Aorta (tissue), 5 donors: ENCODE measurements at places on chromosomes 6 and 20.

DNA sequence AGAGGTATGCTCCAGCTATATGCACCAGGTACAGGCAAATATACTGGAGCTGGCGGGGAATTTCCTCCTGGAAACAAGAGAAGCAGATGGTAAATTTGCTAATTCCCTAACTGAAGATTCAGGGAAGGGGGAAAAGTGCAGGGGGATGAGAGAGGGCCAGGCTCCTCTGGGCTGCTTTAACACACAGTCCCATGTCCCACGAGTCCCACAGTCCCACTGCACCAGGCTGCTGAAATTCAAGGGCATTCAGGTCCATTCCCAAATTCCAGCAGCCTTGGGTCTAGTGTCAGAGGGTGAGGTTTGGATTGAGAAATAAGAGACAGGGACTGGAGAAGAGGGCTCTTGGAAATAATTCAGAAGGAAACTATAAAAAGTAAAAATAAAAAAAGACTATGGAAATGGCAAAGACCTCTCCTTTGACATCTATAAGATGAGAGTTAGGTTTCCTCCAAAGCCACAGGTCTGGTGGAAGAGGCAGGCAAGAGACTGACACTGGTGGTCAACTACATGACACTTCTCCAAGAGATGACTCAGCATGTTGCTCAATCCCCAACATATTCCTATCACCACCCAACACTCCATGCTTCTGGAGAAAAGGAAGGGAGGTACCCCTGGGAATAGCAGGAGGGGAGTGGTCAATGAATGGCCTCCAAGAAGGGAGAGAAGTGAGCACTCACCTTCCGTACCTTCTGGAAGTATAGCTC is 69.2 kb downstream of the TRAM2 start:
- DNase-seq: no peak

- no peak for DNase-seq
Observed at GRCh38 chr6:143698759-143699429, 21.1 kb downstream of the PHACTR2 start.

DNA sequence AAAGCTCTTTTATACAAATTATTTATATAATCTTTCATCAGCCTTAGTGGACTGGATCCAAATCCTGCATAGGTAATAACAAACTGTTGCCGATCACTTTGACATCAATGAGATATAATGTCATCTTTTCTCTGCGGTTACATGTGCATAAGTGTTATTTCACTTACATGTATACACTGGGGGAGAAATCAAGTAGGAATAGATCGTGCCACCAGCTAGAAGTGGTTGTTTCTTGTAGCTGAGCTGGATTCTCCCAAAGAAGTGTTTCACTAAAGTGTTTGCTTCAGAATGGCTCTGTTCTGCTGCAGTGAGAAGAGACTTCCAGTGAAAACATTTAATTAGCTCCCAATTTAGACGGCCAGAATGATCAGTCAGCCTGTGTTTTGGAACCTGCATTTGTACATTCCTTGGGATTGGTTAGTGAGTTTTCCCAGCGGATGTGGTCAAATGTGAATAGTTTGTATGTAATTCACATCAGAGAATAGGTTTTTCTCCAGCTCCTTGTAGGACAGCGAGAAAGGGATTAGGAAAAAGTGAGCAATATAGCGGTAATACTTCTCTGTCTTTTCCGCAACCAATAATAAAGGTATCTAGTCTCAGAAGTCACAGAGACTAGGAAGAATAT is 163.1 kb upstream of the CCN2 start:
- no peak for DNase-seq

DNA sequence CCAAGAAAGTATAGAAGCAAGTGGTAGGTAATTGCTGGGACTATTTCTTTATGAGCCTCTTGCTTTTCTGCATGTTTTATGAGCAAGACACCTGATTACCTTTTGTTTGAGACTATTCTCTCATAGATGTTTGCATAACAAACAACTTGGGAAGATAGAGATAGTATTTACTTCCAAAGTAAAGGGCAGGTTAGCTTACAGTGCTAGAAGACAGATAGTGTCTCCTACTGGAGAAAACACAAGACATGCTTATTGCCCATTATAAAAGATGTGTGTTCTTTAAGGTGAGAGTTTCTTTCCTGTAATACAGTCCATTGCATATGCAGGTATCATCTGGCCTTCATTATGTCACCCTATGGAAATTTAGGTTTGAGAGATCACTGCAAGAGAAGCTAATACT is 174.2 kb upstream of the FUT9 start:
- no peak for DNase-seq

- DNase-seq: no peak
Observed at GRCh38 chr6:165376100-165376499, 66.7 kb upstream of the C6orf118 start.

DNA sequence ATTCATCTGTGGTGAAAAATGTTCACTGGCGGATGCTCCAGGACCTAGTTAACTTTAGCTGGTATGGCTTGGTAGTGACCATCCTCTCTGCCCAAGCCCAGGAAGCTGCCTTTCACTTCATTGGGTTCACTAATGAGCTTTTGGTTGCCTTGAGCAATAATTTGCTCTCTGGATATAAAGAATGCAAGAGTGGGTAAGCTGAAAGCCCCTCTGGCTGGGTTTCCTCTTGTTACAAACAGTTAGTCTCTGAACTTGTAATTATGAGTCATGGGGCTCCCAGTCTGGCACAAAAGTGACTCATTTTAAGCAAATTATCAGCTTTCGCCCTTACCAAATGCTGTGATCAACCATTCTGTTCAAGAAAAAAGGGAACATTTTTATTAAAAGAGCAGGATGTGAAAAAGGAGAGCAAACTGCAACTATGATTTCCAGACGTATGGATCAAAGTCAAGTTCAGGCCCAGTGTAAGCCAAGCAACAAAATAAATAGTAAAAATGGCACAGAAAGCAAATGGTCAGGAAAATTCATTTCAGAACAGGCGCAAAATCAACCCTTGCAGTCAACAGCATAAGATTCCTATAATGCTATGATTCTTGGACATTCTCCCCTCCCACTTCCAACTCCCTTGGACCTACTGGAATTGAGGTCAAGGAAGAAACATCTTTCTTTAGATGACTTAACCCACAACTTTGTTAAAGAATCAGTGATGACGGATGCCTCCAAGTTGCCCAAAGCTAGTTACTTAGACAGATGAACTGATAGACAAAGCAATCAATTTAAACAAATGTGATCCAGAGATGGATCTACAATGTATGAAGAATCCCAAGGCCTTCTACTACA is 130.0 kb upstream of the KCNK16 start:
- no peak for DNase-seq

DNA sequence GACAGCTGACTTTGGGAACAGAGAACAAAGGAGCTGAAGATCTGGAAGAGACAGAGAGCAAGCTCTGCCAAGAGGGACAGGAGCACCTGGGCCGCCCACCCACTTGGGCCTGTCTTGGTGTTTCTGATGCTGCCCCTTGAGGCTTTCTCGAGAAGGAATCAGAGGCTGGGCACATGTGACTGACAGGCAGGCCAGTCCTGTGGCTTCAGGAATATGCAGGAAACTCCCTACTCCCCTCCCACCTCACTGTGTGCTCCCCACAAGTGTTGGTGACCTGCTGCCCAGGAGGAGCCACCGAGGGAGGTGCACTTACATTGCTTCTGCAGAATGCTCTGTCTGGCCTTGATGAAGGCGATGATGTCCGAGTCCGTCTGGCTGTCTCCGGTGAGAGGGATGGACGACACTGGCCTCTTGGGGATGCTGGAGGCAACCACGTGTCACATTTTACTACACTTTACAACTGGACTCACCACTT is 20.9 kb upstream of the KCNK16 start:
- DNase-seq: no peak

- peak; percentile 82 for DNase-seq
Observed at GRCh38 chr20:3172933-3173609, at the start of gene LZTS3. Gene LZTS3, minus strand, starts transcription at chr20:3173549. Its CDS starts 6,386 bp downstream, at chr20:3167163.

- no peak for DNase-seq
Observed at GRCh38 chr20:47578543-47578942, 76.9 kb downstream of the NCOA3 start.

DNA sequence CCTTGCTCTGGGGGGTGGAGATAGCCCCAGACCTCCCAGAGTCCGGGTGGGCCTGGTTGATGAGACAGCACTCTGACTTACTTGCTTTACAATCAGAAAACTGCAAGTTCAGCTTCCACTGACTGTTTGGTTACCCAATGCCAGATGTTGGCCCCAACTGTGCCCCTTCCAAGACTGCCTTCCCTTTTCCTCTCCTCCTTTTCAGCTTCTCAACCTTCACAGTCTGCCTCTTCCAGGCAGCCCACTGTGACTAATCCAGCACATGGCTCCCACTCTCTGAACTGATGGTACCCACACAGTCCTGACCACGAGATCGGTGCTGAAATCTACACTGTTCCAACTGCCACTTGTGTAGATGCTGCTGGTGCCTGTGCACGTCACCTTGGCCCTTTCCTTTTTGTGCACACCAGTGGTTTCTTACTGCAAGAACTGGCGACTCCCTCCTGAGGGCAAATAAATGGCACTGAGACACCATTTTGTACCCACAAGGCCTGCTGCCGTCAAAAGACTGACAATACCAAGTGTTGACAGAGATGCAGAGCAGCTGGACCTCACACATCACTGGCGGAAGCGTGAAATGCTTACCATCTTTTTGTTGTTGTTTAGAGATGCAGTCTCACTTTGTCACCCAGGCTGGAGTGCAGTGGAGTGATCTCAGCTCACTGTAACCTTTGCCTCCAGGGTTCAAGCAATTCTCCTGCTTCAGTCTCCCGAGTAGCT is 1.8 kb upstream of the ARFGAP1 start:
- no peak for DNase-seq

DNA sequence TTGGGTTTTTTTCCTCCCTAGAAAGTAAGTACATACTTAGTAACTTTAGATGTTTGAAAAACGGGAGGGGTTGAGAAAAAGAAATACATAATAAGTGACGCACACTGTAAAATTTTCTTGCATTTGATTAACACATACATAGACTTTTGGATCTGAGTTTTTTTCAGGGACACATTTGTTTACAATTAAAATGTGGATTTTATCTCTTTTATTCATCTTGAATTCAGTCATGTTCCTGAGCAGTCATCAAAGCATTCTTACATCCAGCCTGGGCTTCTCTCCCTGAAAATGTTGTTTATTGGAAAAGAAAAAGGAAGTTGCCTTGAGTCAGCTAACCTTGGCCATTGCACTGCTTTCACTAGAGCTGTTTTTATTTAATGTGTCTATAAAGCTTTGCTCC is 8.7 kb upstream of the RPP40 start:
- no peak for DNase-seq

DNA sequence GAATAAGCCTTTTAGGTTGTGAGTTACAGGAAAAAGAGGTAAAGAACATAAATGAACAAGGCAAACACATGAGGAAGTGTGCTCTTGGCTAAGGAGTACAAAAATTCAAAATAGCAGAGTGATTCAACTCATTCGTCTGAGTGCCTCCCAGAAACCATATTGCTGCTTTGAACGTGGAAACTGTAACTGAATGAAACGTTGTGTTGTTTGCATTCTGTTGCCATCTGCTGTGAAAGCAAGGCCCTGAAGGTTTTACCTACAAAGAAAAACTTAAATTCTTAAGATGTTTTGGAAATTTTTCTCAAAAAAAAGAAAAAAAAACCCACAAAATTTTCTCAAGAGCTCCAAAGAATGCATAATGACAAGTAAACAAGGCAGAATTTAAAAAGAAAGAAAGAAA is 375.4 kb upstream of the HS3ST5 start:
- no peak for DNase-seq

DNA sequence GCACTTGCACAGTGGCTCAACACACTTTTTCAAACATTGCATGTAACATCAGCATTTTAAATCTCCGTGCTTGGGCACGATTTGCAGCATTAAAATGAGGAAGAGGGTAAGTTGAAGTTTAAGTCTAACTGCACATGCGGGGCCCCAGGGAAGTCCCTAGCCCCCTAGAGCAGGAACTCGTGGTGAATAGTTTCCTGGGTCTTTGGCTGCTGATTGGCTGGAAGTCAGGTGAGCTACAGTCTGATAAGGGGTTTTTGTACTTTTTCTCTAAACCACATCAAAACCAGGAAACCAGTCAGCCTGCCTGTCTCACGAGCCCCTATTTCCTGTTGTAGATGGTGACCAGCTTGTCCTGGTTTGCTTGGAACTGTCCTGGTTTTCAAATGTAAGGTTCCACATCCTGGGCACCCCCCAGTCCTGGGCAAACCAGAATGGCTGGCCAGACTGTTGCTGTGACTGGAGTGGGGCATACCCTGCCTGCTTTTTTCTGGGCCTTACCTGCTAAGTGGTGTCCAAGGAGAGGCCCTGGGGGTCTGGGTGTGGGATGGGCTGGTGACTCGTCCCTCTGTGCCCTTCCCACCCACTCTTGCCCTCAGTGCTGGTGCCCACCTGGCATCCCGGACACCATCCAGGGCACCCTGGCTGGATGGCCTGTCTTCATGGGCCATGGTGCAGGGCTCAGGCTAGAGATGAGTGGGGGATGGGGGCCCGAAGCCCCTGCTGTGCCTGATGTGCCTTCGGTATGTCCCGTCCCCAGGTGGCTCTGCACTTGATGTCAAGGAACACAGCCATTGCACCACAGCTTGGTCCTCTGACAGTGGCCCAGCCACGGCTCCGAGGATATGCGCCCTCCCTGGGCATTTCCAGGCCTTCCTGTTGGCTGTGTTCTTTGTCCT is 31.8 kb downstream of the SUN5 start:
- no peak for DNase-seq

GRCh38 chr6:157058574-157058973 is 264.7 kb downstream of the TMEM242 start:
- no peak for DNase-seq

- DNase-seq: no peak
Observed at GRCh38 chr6:166774770-166775169, 147.7 kb upstream of the RPS6KA2 start.

DNA sequence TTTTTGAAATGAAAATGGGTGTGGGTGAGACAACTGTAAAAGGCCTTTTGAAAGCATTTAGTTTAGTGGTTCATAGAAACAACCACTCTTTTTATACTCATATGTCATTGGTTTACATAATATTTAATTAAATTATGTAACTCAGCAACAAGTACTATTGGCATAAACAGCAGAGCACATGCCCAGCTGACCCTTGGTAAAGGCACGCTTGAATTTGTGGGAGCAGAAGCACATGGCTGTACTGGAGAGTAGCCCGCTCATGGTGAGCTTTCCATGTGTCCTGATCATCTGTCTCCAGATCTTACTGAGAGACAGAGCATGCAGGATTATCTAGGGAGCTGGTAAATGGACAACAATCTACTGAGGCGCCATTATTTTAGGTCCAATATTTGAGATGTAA is 17.1 kb upstream of the KLHL31 start:
- DNase-seq: no peak

GRCh38 chr6:34418367-34418766 is 7.5 kb downstream of the RPS10 start:
- DNase-seq: no peak

- DNase-seq: no peak
Observed at GRCh38 chr6:70208235-70208790, 94.6 kb downstream of the COL9A1 start.

DNA sequence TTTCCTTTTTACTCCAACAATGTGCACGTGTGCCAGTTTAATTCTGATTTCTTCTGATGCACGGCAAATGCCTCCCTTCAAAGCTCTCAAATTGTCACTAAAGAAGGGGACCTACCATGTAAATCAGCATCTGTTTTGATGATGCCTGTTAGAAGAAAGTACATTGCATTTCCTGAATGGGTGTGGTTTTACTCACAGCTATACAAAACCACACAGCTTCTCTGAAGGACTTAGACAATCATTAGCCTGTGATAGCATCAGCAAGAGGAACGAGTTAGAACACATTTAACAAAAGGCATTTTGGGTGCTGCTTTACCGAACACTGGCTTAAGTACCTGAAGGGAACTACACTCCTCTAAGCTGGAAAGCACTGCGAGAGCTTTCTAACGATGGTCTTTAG is 109.4 kb downstream of the ATXN1 start:
- no peak for DNase-seq
